SHP77 (cell line): ENCODE measurements at places on chromosomes 16 and 17.

DNA sequence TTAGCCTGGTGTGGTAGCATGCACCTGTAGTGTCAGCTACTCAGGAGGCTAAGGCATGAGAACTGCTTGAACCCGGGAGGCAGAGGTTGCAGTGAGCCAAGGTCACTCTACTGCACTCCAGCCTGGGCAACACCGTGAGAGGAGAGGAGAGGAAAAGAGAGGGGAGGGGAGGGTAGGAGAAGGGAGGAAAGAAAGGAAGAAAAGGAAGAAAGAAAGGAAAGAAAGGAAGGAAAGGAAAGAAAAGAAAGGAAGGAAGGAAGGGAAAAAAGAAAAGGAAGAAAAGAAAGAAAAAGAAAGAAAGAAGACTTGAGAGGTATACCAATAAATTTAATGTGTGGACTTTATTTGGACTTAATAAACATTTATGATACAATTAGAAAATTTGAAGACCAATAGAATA, 66.8 kb upstream of the FA2H start:
- DNase-seq, result no peak

GRCh38 chr17:47632991-47633390, 16.7 kb upstream of the KPNB1 start:
- no peak for DNase-seq

GRCh38 chr17:58200024-58200633, 7.6 kb downstream of the EPX start:
- peak; percentile 34 for DNase-seq

- peak; percentile 59 for DNase-seq
Observed at GRCh38 chr17:78040440-78041385, 82.2 kb downstream of the TNRC6C start.

DNA sequence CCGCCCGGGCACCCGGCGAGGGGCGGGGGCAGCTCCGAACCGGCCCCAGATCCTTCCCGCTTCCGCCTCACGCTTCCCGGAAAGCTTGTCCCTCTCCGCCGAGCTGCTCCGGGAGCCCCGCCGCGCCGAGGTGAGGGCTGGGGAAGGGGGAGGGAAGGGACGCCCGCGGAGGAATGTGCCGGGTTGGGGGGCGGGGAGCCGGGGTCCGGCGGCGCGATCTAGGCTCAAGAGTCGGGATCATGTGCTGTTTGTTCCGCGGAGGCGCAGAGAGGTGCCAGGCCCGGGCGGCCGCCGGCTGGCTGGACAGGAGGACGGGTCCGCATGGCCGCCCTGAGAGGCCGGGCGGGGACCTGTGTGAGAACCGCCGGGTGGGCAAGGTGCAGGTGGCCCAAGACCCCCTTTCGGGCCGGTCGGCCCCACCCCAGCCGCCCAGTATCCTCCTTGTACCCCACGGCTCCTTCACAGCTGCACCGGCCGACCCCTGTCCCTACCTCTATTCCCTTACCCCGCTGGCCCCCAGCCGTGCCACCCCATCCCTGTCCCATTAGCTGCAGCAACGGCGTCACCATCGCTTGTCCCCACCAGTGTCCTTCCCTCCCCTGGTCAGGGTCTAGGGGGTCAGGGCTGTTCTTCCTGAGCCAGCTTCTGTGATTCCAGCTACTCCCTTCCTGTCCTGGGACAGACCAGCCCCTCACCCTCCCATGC, 429 bp downstream of the KIF1C start:
- peak; percentile 38 for DNase-seq

DNA sequence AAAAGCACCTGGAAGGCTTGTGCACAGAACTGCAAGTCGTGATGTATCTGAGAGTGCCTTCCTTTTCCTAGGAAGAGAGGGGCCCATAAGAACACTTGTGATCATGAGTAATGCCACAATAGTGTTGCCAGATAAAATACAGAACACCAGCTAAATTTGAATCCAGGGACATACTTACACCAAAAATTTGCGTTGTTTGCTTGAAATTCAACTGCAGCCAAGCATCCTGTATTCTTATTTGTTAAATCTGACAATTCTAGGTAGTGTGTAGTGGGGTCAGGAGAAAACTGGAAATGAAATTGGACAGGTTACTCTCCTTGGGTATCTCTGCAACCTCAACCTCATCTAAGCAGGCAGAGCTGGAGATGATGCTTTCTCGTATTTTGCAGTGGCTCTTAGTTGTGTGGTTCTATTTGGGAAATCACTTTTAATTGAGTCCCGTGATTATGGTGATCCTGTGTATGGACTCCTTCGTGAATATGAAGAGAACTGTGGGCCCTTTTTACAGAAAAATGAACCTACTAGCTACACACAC, 12.0 kb downstream of the SLC35B1 start:
- no peak for DNase-seq

DNA sequence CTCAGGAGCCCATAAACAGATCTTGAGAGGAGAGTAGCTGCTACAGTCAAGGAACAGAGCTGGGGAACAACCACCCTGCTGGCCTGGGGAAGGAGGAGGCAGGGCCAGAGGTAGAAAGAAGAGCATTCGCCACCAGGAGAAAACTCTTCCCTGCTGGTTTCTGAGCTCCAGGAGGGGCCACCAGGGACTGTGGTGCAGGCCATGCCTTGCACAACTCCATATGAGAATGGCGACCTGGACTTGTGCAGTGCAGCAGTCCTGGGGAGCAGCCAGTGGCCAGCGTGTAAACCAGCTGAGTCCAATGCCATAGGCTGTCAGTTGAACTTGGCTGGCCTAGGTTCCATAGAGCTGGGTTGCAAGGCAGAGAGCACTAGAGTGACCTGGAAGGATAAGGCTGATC, 11.6 kb downstream of the SLC13A2 start:
- DNase-seq, result no peak

- peak; percentile 24 for DNase-seq
Observed at GRCh38 chr16:31869511-31870201, 4.0 kb upstream of the ZNF267 start.

GRCh38 chr17:8412089-8412488, 14.5 kb upstream of the RNF222 start:
- DNase-seq, result no peak

- DNase-seq, result peak; percentile 15
Observed at GRCh38 chr16:74623214-74623838, 16.4 kb upstream of the GLG1 start.

DNA sequence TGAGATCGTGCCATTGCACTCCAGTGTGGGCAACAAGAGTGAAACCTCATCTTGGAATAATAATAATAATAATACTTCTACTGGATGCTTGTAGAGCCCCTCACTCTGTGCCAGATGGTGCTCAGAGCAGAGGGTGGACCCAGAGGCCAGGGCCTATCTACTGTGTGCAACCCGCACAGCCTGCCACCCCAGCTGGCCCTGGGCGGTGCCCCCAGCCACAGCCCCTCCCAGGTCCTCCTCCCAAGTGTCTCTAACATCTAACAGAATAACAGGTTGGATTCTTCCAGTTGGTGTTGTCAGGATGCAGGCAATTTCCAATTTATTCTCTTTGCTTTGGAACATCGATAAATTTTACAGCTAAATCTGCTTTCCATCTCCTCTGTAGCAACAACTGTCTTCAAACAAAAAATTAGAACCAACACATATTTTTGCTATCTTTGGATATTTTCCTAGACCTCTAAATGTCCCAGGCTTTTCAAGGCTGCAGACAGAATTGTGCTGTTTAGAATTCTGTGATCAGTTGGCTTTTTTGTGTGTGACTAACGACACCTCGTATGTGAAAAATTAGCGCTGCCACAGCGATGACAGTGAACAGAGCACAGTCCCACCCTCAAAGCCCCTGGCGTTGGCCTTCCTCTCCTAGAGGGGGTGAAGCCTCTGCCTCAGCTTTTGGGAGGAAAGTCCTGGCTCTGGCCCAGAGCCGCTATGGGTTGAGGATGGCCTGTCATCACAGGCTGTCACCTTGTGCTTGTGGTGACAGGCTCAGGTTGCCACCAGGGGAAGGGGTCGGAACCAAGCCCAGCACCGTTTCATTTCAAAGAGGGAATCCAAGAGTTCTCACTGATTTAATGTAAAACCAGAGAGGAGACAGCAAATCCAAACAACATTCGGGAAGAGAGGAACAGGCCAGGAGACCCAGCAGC, 7.6 kb upstream of the EVPL start:
- DNase-seq, result no peak

- DNase-seq, result peak; percentile 90
Observed at GRCh38 chr17:8151120-8151640, 1.0 kb downstream of the PER1 start.
